CD4-positive, alpha-beta T cell treated with Interleukin-21 for 1 hour (primary cell): ENCODE measurements at places on chromosomes 3 and 15.

- no peak for DNase-seq
Measured at GRCh38 chr15:45021348-45021747, 1.6 kb upstream of the SORD start.

GRCh38 chr3:113783980-113784379 lies 37.1 kb downstream of the ATP6V1A start:
- no peak for DNase-seq

DNA sequence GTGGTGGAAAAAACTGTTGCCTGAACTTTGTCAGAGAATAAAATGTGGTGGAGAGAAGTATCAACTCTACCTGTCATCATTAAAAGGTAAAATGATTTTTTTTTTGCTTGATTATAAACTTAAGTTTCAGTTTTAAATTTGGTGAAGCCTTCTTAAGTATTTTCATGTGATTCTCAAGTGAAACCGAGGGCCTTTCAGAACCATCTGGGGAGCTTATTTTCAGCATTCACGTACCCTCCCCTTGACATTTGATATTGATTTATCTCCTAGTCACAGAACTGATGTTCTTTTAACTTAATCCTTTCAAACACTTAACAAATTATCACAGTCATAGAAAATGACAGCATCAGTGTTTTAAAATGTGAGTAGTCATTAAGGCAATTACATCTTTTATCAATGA lies 38.5 kb downstream of the HPS3 start:
- DNase-seq: no peak

DNA sequence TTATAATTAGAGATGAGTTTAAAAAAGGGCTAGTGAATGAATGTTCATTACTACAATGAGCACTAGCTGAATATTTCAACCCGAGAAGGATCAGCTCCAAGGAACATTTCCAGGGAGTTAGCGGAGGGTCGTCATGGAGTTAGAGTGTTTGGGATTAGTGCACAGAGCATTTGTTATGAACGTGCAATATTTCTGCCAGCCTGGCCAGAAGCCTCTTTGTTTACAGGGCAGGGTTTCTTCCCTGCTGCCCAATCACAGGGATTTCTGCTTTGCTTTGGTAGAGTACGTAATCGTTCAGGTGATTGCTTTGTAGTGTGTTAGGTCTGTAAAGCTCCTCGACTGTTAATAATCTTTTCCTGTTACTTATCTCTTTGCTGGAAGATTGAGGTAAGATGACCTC lies 5.9 kb downstream of the CGNL1 start:
- no peak for DNase-seq

- DNase-seq: no peak
Measured at GRCh38 chr3:127171320-127171719, 21.6 kb upstream of the PRR23E start.

DNA sequence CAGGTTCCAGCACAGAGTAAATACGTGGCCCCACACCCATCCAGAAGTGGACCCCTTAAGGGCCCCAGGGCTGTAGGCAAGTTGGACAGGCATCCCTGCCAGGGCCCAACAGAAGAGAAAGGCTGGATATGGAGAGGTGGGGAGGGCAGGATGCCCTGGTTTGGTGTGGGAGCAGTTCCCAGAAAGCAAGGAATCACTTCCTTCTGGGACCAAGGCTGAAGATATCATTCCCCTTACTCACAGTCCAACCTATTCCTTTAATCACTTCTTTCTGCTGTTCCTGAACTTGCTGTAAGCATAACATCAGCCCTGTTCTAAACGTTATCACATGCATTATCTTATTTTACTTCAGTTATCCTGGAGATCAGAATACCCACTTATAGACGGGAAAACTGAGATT lies 6.1 kb upstream of the MESP2 start:
- no peak for DNase-seq

GRCh38 chr3:63582943-63583500 lies 69.5 kb upstream of the SNTN start:
- no peak for DNase-seq

DNA sequence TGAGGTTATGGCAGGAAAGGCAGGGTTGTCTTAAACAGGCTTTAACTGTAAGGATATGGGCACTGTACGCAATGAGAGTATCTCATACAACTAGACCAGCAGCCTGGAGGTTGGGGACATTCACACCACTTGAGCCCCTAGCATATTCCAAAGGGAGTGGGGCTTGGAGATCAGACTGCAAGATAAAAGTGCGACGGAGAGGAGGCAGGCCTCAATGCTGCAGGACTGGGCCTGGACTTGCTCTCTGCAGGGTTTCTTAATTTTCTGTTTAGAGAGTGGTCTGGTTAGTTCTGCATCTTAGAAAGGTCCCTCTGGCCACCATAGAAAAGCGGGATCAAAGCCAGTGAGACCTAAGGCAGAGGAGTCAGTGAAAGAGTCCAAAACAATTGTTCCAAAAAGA lies 357.7 kb upstream of the NR2F2 start:
- DNase-seq: no peak

- DNase-seq: no peak
Measured at GRCh38 chr3:152491922-152492321, 223.2 kb downstream of the MBNL1 start.

DNA sequence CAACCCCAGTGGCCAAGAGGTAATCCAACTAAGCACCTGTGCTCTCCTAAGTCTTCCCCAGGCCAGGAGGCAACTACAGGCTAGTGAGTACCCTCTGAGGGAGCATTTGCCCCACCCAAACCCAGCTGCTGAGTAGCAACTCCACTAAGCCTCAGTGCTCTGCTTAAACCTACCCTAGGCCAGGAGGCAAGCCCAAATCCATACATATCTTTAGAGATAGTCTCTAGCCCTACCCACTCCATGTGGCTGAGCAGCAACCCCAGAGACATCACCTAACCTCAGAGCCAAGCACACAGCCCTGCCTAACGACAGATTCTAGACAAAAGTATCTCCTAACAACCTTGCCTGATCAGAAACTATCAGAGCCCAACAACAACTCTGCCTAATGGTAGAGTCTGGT lies 132.8 kb upstream of the TTC14 start:
- no peak for DNase-seq

DNA sequence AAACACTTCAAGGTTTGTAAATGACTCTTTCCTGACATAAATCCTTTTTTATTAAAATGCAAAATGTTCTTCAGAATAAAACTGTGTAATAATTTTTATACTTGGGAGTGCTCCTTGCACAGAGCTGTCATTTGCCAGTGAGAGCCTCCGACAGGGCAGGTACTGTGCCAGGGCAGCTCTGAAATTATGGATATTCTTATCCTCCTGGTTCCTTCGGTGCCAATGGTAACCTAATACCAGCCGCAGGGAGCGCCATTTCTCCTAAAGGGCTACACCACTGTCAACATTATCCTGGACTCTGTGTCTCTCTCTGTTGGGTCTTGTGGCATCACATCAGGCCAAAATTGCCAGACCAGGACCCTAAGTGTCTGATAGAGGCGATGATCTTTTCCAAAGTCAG lies 33.0 kb downstream of the CHDH start:
- no peak for DNase-seq

DNA sequence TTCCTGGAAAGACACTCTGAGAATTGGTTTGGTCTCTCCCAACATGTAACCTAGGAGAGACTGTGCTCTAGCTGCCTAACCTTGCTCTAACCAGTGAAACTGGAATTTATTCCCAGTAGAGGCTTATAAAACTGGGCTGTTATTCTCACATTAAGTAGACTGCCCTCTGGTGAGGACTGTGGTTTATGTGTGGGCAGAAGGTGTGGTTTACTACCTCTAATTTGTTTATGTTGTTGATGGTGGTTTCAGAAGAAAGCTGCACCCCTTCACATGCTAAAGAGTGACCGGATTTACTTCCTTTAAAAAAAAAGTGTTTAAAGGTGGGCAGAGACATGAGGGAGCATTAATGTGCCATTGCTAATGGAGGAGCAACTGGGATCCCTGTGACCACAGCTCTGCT lies 273.2 kb downstream of the MECOM start:
- DNase-seq: no peak

- no peak for DNase-seq
Measured at GRCh38 chr3:38314764-38315487, 31.7 kb upstream of the XYLB start.

- peak; percentile 17 for DNase-seq
Measured at GRCh38 chr3:183490653-183491052, 62.2 kb upstream of the MCF2L2 start.
